A673 (cell line): ENCODE measurements at places on chromosomes 16 and 17.

DNA sequence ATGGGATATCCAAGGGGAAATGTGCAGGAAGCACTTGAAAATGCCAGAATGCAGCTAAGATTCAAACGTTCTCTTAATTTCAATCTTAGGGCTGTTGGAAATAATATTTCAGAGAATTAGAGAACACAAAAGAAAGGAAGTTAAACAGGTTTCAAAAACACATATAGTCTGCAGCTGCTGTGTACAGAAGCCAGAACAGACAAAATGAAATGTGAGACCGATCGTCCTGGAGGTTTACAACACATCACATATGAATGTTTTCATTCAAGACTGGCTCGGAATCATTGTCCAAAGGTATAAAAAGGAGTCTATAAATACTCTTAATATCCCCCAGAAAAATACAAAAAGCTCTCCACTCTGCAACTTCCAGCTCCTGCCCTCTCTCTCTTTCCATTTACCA is 14.3 kb downstream of the CYTH1 start:
- no peaks in the 10 kb centered on the region for H3K27me3 ChIP-seq
- DNase-seq: no peak
- no peak overlapping the region for H3K27ac ChIP-seq
- no peaks in the 10 kb centered on the region for H3K4me1 ChIP-seq
- no peak overlapping the region for H3K4me3 ChIP-seq

GRCh38 chr17:36703860-36704266 is 102.5 kb downstream of the MRM1 start:
- peaks cover 23% of the 10 kb centered on the region for H3K27me3 ChIP-seq
- no peak overlapping the region for H3K4me3 ChIP-seq
- no peak overlapping the region for H3K27ac ChIP-seq
- no peaks in the 10 kb centered on the region for H3K4me1 ChIP-seq

- no peaks in the 10 kb centered on the region for H3K4me1 ChIP-seq
- no peak overlapping the region for H3K4me3 ChIP-seq
- no peaks in the 10 kb centered on the region for H3K36me3 ChIP-seq
- no peaks in the 10 kb centered on the region for H3K27me3 ChIP-seq
- DNase-seq: no peak
- no peak overlapping the region for H3K27ac ChIP-seq
These were observed 49.3 kb upstream of the CDR2 start for GRCh38 chr16:22423716-22424115.

GRCh38 chr17:56222255-56222654 is 69.0 kb downstream of the ANKFN1 start:
- H3K27ac ChIP-seq: no peak overlapping the region
- DNase-seq: no peak
- H3K4me1 ChIP-seq: no peaks in the 10 kb centered on the region
- H3K27me3 ChIP-seq: peaks cover 4% of the 10 kb centered on the region
- no peaks in the 10 kb centered on the region for H3K36me3 ChIP-seq

DNA sequence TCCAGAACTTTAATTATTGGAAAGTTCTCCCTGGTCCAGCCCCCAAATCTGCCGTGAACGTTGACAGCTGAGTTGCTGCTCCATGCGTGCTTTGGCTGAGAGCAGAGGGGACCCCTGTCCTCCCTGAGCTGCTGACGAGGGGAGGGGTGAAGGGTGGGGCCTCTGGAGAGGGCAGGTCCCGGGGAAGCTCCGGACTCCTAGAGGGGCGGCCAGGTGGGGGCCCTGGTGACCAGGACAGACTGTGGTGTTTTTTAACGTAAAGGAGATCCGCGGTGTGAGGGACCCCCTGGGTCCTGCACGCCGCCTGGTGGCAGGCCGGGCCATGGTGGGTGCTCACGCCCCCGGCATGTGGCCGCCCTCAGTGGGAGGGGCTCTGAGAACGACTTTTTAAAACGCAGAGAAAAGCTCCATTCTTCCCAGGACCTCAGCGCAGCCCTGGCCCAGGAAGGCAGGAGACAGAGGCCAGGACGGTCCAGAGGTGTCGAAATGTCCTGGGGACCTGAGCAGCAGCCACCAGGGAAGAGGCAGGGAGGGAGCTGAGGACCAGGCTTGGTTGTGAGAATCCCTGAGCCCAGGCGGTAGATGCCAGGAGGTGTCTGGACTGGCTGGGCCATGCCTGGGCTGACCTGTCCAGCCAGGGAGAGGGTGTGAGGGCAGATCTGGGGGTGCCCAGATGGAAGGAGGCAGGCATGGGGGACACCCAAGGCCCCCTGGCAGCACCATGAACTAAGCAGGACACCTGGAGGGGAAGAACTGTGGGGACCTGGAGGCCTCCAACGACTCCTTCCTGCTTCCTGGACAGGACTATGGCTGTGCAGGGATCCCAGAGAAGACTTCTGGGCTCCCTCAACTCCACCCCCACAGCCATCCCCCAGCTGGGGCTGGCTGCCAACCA is at the start of gene MC1R:
TSS of gene MC1R (plus strand) at position 410 of the 895 bp plus-strand sequence. CDS start at position 807, 397 bp downstream.
- peaks cover 33% of the 10 kb centered on the region for H3K4me1 ChIP-seq
- no peaks in the 10 kb centered on the region for H3K36me3 ChIP-seq
- peak within 1 kb of the TSS; percentile 37 for H3K4me3 ChIP-seq
- peak; percentile 75 for DNase-seq

GRCh38 chr17:46089389-46089965 is 90.4 kb downstream of the STH start:
- DNase-seq: no peak
- no peaks in the 10 kb centered on the region for H3K27me3 ChIP-seq
- H3K4me1 ChIP-seq: no peaks in the 10 kb centered on the region
- H3K4me3 ChIP-seq: no peak overlapping the region
- no peaks in the 10 kb centered on the region for H3K36me3 ChIP-seq

DNA sequence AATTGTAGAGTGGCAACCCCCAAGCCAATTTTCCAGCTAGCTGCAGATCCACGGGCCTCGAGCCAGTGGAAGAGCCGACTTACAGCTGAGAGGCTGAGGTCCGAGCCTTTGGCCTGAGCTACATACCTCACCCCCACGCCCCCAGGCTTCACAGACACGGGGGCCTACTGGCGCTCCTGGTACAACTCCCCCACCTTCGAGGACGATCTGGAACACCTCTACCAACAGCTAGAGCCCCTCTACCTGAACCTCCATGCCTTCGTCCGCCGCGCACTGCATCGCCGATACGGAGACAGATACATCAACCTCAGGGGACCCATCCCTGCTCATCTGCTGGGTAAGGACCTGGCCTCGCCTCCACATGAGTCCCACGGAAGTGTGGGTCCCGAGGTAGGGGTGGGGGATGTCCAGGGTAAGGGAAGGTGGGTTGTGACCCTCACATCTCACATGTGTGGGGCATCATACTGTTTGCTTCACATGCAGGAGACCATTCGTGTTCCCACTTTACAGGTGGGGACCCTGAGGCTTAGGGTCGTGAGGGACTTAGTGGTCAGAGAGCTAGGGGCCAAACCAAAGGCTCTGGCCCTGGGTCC is 3.4 kb downstream of the ACE start:
- no peaks in the 10 kb centered on the region for H3K36me3 ChIP-seq
- H3K27ac ChIP-seq: no peak overlapping the region
- H3K27me3 ChIP-seq: no peaks in the 10 kb centered on the region
- DNase-seq: no peak
- peaks cover 31% of the 10 kb centered on the region for H3K4me1 ChIP-seq

DNA sequence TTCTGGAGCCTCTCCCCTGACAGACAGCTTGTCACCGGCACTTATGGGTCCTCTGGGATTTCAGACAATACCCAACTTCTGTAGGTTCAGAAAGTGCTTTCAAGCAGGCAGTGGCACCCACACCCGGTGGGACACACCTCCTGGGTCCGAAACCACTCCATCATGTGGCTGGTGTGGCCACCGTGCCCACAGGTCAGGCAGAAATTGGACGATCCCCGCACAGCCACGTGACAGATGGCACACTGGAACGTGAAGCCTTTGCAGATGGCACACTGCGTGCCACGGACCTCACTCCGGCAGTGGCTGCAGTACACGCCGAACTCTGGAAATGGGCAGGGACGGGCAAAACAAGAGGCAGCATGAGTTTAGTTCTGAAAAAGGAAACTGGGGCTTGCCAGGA is 99.5 kb upstream of the FA2H start:
- H3K4me1 ChIP-seq: no peaks in the 10 kb centered on the region
- H3K36me3 ChIP-seq: peaks cover 6% of the 10 kb centered on the region
- no peak overlapping the region for H3K27ac ChIP-seq
- no peak for DNase-seq
- no peak overlapping the region for H3K4me3 ChIP-seq
- no peaks in the 10 kb centered on the region for H3K27me3 ChIP-seq

- H3K27me3 ChIP-seq: no peaks in the 10 kb centered on the region
- peak overlapping the region; percentile 94 for H3K27ac ChIP-seq
- H3K4me1 ChIP-seq: peaks cover 13% of the 10 kb centered on the region
- peak overlapping the region; percentile 98 for H3K4me3 ChIP-seq
- H3K36me3 ChIP-seq: peaks cover 53% of the 10 kb centered on the region
These were observed 823 bp upstream of the CD2BP2 start for GRCh38 chr16:30355954-30356308.

GRCh38 chr17:42281571-42282096 is 5.4 kb upstream of the STAT5B start:
- no peak for DNase-seq
- H3K4me3 ChIP-seq: no peak overlapping the region
- H3K4me1 ChIP-seq: no peaks in the 10 kb centered on the region
- H3K36me3 ChIP-seq: no peaks in the 10 kb centered on the region
- no peaks in the 10 kb centered on the region for H3K27me3 ChIP-seq

DNA sequence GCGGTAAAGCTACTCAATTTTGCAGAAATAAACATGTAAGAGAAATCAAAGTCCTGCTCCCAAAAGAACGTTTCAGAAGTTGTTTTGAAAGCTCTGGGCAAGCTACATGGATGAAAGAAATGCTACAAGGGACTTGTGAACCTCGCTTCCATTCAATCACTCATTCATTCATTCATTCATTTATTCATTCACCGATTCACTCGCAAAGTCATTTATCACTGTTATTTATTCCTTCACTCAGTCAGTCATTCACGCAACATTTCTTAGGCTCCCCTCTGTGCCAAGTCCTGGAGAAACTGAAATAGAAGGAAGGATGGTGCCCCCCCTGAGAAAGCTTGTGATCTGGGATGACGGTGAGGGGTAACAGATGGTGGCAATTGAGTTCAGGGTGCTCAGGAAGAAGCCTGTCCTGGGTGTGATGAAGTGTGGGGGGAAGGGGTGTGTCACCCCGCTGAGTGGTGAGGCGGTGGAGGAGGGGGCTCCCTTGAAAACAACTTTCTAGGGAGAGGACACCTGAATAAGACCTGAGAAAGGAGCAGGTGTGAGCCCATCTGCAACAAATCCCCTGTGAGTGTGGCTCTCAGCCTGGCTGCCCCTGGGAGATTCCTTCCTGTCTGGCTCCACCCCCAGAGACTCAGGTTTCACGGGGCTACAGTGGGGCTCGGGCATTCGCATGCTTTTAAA is 36.3 kb upstream of the PRSS54 start:
- H3K4me1 ChIP-seq: peaks cover 16% of the 10 kb centered on the region
- no peaks in the 10 kb centered on the region for H3K36me3 ChIP-seq
- H3K4me3 ChIP-seq: no peak overlapping the region
- H3K27me3 ChIP-seq: no peaks in the 10 kb centered on the region

DNA sequence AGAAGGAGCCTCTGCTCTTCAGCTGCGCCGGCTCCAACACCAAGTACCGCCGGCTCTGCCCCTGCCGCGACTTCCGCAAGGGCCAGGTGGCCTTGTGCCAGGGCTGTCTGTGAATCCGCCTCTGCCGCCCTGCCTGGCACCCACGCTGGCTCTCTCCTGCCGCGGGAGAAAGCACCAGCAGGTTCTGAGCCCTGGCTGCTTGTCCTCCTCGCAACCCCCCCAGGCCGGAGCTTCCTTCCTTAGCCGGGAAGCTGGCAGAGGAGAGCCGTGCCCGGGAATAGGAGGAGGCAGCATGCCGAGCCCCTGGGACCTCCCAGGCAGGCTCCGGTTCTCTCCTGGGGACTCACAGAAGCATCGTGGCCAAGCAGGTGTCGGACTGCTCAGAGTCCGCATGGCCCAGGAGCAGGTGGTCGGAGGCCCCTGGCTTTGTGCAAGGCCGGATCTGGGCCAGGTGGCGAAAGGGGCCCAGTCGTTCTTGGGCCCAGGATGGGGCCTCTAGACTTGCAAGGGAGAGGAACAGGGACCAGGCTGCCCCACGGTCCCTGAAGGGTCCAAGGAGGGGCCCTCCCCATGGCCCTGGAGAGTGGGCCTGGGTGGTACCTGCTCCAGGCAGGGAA is 80.6 kb downstream of the MGAT5B start:
- DNase-seq: no peak
- no peak overlapping the region for H3K4me3 ChIP-seq
- H3K36me3 ChIP-seq: no peaks in the 10 kb centered on the region
- H3K27me3 ChIP-seq: no peaks in the 10 kb centered on the region
- no peaks in the 10 kb centered on the region for H3K4me1 ChIP-seq
